ENCODE measurements at places on chromosomes 3 and 15. TPM values are rescaled to one million over a fixed set of nuclear protein-coding genes. Genes with fewer than 3 reads are reported as not detected.

CPNE4 gene
- total RNA-seq, result not detected

XIRP1 gene
- not detected for total RNA-seq

CELSR3 gene
- 1.7 TPM for total RNA-seq

GUCA1C gene
- total RNA-seq, result not detected

CYFIP1 gene
- 108 TPM for total RNA-seq

SI gene
- not detected for total RNA-seq

DNA sequence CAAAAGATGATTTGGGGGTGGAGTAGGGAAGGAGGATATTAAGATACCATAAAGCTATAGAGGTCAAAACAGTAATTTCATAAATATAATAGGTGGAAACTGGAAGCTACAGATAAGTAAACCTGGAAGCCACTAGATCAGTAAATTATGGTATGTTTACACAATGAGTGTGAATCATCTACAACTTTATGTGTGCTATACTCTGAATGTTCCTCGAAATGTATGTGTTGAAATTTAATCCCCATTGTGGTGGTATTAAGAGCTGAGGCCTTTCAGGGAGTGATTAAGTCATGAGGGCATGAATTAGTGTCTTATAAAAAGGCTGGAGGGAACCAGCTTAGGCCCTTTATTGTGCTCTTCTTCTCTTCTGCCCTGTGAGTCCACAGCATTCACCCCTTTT is 25.2 kb downstream of the EOMES start:
- DNase-seq, result no peak

GRCh38 chr15:52464040-52464439 is 64.6 kb downstream of the MYO5A start:
- no peak for DNase-seq

- DNase-seq, result peak; percentile 4
These were observed 7.0 kb upstream of the TFG start for GRCh38 chr3:100702082-100702979.

DNA sequence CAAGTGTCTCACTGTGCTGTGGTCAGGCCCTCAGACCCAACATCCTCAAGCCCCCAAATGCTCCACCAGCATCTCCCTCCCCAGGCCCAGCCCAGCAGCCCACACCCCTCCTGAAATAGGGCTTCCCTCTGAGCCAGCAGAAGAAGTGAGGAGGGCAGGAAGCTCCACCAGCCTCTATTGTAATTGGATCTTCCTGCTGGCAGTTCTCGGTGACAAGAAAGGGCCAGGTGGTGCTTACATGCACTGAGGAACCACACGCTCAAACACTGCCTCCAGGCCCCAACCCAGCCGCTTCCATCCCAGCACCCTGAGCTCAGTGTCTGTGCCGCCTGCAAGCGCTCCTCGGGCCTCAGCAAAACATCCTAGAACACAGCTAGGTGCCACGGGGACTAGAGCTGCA is 96.7 kb downstream of the ATP10A start:
- DNase-seq, result no peak

DNA sequence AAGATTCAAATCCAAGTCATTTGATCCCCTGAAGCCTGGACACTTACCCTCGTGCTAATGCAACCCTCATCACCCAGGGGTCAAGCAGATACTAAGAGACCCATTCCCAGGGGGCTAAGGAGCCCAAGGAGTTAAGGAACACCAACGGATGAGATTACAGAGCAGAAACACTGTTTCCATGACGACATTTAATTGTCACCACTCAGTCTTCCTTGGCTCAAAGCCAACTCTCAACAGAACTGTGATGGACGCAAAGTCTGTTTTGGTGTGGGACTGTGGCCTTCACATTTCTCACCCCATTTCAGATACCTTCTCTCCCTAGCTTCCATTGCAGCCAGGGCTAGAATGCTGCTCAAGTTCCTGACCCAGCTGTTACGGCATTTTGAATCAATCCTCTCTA is 383.5 kb upstream of the WNT5A start:
- no peak for DNase-seq

DNA sequence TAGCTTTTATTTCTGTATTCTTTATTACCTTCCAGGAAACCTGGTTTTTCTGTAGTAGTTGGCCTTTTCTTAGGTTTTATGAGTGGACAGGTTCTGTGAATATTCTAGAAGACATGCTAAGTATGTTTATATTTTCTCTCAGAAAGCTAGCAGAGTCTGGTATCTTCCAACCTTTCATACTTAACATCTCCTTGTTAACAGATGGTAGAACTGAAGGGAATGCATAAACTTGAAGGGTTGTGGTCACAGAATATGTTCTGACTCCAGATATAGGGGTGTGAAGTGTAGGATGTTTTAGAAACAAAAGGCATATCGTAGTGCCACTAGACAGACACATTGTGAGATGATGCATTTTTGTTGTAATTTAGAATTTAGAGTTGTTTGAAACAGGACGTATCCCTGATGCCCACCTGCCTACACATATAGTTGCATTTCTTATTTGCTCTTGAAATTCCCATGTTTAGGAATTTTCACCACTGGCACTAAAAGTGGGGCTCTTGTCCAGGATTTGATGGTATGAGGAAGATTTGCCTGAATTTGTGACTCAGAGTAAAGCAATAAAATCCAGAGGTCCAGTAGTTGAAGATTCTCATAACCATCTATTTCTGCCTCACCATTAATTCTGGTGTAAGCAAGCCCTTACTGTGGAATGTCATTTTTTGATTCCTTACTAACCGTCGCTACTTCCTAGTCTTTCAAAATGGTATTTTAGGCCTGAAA is 274.5 kb downstream of the FEZF2 start:
- peak; percentile 21 for DNase-seq

- no peak for DNase-seq
These were observed 1.0 kb upstream of the THUMPD3 start for GRCh38 chr3:9361691-9362388.

- no peak for DNase-seq
These were observed 40.3 kb downstream of the UACA start for GRCh38 chr15:70723122-70723422.
